Cerebellar nuclear complex (tissue), 1 donor: ENCODE measurements at places on chromosomes 1 and 21.
A peak's percentile ranks its signal among the peaks of the same experiment; 100 is the strongest.

DNA sequence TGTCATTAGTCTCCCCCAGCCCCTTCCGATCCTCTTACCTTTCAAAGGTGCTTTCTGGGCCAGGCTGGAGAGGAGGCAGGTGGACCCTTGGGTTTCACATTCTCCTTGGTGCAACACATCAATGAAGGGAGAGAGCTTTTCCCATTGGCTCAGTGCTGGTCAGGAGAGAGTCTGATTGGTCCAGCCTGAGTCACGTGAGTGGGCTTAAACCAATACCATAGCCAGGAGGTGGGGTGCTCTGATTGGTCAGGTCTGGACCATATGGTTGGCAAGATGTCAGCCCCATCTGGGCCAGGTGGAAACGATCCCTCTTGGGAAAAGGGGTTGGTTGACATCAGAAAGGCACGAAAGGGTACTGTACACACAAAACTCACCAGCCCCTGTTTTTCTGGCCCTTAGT lies 44.8 kb upstream of the ABCG1 start:
- no peak for DNase-seq

DNA sequence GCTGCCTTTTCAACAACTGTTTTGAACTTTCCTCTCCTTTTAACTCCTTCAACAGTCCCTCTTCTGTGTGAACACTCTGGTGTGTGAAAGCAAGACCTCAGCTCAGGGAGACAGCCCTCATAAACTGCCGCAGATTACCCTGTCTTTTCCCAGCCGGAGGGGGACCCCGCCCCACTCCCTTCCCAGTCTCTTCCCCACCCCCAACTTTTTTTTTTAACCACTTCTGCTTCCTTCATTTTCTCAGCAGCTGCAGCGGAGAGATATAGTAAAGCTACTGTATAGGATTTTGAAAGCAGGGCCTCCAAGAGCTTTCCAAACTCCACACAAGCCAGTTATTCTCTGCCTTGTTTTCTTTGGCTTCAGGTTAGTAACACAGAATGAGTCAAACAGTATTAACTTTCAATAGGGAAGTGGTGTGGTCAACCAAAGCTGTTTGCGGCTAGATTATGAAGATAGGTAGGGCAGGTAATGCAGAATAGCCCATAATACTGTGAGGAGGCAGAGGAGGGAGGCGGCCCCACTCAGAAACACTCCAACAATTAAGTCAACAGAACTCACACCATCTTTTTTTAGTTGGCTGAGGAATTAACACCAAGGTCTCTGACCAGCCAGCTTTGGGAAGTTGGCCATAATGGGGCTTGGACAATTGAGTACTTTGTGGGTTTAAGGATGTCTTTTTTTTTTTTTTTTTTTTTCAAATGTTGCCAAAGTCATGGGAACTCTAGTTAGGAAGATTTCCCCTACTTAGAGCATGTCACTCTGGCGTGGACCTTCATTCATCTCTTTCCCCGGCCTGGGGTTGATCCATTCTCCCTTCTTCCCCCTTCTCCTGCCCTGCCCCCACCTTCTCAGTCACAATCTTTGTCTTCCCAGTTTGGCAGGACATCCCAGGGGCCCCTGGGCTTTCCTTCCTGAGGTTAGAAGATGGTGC lies 177.0 kb downstream of the CLIC6 start:
- DNase-seq: no peak

GRCh38 chr1:87510540-87510939 lies 181.9 kb downstream of the LMO4 start:
- DNase-seq: no peak

GRCh38 chr1:2418791-2419320 lies 6.5 kb upstream of the PEX10 start:
- DNase-seq: no peak

- DNase-seq: no peak
Observed at GRCh38 chr1:5466487-5466886, 525.7 kb downstream of the NPHP4 start.

- no peak for DNase-seq
Observed at GRCh38 chr1:39690794-39691382, 345 bp downstream of the HPCAL4 start.

GRCh38 chr1:84613026-84613425 lies 38.8 kb upstream of the CTBS start:
- DNase-seq: no peak

DNA sequence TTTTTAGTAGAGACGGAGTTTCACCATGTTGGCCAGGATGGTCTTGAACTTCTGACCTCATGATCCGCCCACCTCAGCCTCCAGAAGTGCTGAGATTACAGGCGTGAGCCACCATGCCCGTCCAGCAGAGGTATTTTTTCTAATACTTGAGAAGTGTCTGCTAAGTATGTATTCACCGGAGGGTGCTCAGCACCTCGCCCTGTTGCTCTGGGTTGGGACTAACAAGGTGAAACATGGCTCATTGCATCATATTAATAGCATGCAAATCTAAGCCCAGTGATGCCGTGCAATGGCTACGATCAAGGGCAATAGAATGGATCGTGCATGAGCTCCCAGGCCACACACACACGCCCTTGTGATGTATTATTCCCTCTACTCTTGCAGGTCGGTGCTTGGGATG lies 68.7 kb downstream of the PDE9A start:
- DNase-seq: no peak

GRCh38 chr1:175168782-175169181 lies 23.8 kb downstream of the KIAA0040 start:
- DNase-seq: no peak

- DNase-seq: no peak
Observed at GRCh38 chr1:29083317-29084195, 40.1 kb downstream of the TMEM200B start.

DNA sequence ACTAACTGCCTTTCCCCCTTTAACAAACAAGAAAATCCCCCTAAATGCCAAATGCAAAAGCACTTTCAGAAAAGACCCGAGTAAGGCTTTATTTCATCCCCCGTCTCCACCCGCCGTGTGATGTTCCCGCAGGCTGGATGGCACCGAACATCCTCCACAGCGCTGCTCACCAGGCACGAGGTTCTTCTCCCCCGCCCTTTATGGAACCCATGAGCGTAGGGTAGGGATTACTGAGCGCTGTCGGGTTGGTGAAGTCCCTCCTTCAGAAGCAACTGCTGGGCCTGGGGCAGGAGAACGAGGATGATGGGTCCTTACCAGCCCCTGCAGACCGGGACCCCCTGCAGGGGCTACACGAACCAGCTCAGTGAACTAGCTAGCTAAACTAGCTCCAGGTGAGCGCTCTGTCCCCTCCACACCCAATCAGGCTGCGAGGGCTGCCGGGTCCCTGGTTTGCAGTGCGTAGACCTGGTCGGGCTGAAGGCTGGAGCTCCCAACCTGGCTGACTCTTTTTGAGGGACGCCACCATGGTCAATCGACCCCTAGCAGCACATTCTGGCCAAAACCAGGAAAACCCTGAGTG lies 80.4 kb downstream of the ITPKB start:
- no peak for DNase-seq

- DNase-seq: no peak
Observed at GRCh38 chr1:53532377-53532776, 73.2 kb downstream of the DMRTB1 start.

- DNase-seq: peak; percentile 66
Observed at GRCh38 chr1:160548960-160549664, 26.1 kb upstream of the SLAMF6 start.

DNA sequence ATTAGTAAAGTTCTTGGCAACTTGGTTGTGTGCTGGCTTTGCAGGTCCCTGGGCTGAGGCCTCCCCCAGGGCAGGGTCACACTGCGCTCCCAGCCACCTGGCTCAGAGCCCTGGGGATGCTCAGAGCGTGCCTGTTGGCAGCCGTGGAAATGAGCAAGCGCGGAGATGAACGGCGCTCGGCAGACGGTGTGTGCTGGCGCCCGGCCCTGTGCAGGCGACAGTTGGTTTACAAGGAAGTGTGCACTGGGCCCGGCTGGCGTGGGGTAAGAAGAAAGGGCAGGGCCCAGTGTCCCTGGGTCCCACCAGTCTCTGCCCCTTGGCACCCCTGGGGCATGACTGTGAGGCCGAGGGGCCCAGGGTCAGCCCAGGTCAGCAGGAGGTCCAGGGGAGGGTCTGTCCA lies 25.7 kb upstream of the PEX10 start:
- peak; percentile 27 for DNase-seq

GRCh38 chr1:28840928-28841544 lies 29.1 kb downstream of the OPRD1 start:
- no peak for DNase-seq

DNA sequence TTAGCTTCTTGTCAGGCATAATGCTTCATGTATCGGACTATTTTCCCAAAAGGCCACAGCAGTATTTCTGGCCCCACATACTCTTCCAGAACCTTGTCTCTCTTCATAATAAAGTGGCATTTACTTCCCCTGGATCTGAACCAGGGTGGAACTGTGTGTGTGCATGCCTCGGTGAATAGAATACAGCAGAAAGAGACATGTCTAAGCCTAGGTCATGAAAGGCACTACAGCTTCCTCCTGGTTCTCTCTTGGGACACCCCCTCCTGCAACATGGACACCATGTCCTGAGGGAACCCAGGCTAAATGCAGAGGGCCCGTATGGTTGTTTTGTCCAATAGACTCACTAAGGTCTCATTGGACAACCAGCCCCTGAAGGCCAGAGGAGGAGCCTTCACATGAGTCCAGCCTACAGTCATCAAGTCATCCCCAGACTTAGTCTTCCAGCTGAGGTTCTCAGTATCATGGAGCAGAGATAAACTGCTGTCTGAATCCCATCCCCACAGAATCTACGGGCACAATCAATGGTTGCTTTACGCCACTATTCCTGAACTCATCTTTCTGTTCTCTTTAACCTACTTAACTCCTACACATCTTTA lies 35.0 kb downstream of the USP24 start:
- DNase-seq: no peak

DNA sequence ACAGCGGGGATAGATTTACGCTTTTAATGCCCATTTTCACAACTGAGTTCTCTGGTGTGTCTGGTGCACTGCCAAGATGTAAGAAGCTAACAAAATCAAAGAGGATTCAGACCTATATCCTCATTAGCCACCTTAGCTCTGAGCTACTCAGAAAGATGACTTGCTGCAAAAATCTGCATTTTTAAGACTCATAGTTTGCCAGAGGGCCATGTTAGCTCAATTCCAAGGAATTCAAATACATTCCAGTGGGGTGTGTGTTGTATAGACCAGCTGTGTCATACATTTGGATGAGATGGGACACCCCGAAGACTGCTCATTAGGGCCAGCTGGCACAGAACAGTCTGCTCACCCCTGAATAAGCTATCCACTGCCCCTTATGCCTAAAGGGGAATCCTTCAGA lies 8.9 kb downstream of the DENND2D start:
- DNase-seq: no peak

DNA sequence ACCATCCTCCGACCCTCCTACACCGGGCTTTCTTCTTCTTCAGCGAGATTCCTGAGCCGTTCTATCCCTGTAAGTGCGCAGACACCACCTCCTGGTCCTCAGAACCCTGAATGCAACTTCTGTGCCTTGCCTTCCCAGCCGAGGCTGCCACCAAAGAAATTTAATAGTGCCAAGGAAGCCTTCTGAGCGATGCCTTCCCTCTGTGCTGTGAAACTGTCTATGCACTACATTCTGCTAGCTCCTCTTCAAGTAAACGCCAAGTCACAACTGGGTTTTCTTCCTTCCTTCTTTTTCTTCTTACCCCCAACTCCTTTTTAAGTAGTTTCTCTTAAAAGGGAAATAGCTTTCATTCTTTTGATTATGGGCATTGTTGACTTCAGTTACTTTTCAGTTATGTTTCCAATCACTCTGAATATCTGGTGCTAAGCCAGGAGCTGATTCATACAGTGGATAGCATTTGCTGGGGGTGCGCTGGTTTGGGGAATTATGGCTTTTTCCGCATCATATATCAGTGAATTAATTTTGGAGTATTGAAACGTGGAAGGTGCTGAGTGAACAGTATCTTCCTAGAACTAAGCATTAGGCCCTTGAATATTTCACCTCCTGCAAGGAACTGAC lies 38.6 kb upstream of the GPR88 start:
- DNase-seq: no peak

GRCh38 chr1:39500862-39501389 lies 9.5 kb downstream of the BMP8A start:
- DNase-seq: no peak

GRCh38 chr1:6738987-6739676 lies 37.5 kb upstream of the DNAJC11 start:
- DNase-seq: no peak
